ENCODE measurements at places on chromosomes 4 and X.

DNA sequence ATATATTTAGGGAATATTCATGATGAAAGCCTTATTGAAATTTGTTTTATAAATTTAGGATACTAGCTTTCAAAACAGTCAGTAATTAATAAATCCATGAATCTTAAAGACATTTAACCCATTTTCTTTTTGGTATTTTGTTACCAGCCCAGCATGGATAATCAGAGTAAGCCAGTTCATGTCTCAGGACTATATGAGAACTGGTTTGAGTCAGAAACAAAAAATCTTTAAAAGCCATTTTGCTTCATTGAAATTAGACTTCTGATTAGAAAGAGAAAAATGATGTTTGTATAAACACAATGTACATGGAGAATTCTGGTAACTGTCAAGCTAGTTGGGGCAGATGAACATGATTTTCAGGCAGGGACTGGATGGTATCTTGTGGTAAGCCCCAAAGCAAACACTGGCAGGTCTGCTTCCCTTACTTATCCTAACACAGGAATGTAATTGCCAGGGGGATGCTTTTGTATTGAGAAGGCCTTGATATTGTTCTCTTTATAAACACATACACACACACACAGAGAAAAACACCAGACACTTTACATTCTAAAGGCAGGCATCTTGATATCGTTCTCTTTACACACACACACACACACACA, 9.4 kb downstream of the ARHGAP10 start:
- DNase-seq: no peak

- no peak for DNase-seq
Observed at GRCh38 chrX:20472148-20472547, 205.4 kb upstream of the RPS6KA3 start.

DNA sequence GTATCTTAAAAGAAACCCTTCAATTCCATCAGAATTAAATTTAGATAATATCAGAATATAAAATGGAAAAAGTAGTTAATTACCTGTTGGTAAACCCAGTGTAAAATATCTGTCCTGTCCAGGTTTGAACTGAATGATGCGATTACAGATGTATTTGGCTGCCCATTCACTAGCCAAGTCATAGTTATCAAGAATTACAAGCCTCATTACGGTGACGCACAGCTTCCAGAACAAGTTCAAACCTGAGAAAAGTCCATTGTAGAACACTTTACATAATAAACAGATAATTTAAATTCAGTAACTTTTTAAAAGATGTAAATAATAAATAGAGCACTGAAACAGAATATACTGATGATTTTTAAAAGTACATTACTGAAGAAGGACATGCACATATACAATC, 4.4 kb downstream of the GNPDA2 start:
- DNase-seq: no peak

DNA sequence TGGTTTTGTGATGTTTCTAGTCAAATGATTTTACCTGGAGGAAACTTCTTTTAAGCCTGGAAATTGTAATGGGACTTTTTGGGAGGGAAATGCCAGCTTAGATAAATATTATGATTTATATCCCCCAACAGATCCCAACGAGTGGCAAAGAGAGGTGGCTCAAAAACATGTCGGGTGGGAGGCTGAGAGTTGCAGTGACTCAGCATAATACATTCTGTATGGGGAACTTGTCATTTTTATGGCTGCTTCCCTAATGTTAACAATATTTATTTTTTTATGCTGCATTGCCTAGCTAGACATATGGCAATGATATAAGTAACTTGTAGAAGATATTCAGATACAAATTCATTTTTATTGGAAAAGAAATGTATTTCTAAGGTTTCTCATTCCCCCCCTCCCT, 219.0 kb downstream of the ARHGAP10 start:
- no peak for DNase-seq

Data from C1 segment of cervical spinal cord (tissue), 14 donors.